B cell (primary cell): ENCODE measurements at places on chromosomes 16 and 17.

DNA sequence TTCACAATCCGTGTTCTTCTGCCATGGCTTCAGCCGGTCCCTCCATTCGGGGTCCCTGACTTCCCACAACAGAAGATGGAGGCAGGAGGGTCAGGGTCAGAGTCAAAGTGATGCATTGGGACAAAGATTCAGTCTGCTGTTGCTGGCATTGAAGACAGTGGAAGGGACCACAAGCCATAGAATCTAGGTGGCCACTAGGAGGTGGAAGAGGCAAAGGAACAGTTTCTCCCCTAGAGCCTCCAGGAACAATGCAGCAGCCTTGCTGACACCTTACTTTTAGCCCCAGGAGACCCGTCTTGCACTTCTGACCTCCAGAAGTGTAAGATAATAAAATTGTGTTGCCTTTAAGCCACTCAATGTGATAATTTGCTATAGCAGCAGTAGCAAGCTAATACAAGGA is 55.9 kb downstream of the MFSD11 start:
- no peak for DNase-seq

DNA sequence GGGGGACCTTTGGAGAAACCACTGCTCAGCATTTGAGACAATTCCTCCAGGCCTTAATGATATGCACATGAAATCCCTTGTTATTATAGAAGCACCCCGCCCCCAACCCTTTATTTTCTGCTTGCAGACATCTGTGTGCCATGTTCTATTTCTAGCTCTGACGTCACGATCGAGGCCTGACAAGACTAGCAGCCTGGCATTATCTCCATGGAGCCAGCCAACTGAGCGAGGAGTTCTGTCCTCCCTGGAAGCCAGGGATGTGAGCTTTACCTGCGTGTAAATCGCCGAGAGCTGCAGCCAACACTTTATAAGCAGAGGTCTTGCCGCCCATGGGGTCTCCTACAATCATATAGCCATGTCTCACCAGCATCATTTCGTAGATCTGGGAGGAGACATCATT is 116.9 kb downstream of the DNAH3 start:
- no peak for DNase-seq

DNA sequence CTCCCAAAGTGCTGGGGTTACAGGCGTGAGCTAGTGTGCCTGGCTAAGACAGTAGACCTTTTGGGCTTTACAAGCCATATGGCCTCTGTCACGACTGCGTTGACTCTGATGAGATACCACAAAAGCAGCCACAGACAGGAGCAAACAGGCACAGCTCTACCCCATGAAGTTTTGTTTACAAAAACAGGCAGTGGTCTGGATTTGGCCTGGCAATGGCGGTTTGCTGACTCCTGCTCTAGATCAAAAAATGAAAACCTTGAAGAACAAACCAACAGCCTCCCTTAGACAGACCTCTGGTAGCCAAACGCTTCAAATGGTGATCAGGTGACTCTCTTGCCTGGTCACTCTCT is 20.7 kb downstream of the SLC43A2 start:
- DNase-seq = no peak

GRCh38 chr17:65013613-65014391 is 42.7 kb downstream of the GNA13 start:
- no peak for DNase-seq

- DNase-seq = no peak
Observed at GRCh38 chr17:78979780-78980623, at the start of gene LGALS3BP. Gene LGALS3BP (minus strand): TSS chr17:78979923. CDS start chr17:78977191, 2,732 bp downstream.

- DNase-seq = no peak
Observed at GRCh38 chr17:32590974-32591373, 104.2 kb downstream of the CDK5R1 start.

DNA sequence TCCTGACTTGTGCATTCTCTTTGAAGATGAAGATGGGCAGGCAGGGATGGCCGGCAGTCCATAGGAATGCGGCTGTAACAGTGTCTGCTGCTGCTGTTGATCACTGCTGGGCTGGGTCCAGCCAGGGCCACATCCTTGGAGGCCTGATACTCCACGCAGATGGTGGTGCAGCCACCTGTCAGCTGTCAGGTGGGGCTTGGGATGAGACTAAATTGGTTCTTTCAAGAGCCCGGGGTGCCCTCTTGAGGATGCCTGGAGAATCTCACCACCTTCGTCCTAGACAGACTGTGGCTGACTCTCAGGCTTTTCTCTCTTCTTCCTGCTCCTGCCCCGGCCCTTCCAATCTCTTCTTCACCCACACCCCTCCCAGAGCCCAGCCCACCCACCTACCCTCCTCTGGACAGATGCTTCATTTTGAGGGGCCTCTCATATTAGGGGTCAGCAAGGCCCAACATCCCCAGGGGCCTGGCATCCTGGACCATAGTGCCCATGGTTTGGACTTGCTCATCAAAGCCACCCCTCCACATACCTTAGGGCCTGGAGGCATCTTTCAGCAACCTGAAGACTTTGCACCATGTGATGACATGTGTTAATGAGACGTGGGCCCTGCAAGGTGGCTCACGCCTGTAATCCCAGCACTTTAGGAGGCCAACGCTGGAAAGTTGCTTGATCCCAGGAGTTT is 19.1 kb downstream of the OSBPL7 start:
- DNase-seq = peak; percentile 68

DNA sequence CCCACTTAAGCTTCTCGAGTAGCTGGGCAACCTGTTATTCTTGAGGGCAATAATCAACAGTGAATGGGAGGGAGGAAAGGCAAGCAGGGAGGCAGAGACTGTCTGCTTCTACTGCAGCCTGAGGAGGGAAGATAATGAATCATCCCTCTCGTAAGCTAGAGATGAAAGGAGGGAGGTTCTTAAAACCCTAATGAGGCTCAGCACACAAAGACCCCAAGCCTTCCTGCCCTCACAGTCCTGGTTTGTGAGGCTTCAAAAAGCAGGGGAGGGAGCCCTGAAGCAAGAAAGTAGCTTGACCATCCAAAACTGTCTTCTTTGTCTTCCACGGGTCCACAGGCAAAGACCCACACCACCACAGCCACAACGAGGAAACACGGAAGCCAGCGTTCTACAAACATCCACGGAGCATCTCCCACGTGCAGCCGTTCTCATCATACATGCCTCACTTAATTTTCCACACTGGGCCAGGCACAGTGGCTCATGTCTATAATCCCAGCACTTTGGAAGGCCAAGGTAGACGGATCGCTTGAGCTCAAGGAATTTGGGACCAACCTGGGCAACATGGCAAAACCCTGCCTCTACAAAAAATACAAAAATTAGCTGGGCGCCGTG is 1.8 kb downstream of the PIK3R5 start:
- no peak for DNase-seq

DNA sequence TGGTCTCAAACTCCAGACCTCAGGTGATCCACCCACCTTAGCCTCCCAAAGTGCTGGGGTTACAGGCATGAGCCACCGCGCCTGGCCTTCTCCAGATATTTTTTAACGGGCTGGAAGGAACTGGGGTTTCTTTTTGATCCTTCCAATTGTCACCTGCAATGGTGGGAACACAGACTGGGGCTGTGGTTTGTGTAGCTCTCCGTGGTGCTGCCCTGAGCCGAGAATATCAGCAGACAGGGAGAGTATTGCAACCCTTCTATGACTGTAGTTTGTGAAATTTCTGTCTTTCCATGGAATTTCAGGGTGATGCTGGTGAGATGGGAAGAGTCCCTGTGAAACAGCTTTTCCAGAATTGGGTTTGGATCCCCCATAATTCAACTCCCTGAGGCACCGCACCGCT is 263.5 kb downstream of the ENGASE start:
- no peak for DNase-seq
